ENCODE measurements at places on chromosomes 6 and 20.
A peak's percentile ranks its signal among the peaks of the same experiment; 100 is the strongest.

GRCh38 chr6:168953461-168953860 lies 300.2 kb downstream of the THBS2 start:
- DNase-seq, result no peak

DNA sequence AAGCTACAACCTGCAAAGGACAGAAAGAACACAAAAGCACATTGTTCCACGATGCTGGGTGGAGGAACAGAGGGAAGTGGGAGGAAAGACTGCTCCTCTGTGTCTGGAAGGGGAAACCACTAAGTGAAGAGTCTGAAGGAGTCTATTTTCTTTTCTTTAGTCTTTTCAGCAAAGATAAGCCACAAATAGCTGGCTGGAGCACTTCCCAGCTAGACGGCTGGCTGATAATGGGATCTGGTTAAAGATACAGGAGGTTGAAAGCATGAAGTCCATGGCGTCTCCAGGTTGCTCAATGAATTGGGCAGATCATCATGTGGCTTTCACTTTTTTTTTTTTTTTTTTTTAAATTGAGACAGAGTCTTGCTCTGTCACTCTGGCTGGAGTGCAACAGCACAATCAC lies 154.0 kb upstream of the KCNG1 start:
- DNase-seq, result no peak

GRCh38 chr6:160735523-160735922 lies 33.5 kb downstream of the PLG start:
- DNase-seq, result no peak

- DNase-seq, result no peak
Observed at GRCh38 chr6:4487538-4487937, 288.7 kb upstream of the CDYL start.

DNA sequence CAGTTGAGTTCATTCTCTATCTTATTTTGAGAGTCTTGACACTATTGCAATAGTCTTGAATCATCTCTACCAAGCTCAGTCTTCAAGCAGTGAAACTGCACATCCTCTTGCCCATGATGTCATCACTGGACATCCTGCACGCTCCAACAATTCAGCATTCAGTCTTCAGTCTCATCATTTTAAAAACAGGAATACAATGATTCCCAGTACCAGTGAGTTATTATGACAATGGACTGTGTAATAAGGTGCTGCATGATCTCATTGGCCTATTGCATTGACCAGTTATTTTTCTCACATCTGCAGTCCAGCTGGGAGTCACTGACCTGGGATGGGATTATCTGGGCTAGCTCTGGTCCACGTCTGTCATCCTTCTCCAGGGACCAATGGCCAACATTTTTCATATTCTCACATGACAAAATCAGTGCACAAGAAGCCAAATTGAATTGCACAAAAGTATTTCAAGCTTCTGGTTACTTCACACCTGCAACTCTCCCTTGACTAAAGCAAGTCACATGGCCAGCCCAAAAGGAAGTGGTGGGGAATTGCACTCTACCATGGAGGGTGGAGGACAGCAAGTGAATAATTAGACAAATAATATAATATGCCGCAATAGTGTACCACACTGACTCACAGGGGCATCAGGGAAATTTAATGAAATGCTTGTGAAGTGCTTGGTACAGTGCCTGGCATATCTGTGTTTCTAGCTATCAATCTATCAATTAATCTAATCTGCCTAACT lies 6.4 kb upstream of the CST2 start:
- no peak for DNase-seq

DNA sequence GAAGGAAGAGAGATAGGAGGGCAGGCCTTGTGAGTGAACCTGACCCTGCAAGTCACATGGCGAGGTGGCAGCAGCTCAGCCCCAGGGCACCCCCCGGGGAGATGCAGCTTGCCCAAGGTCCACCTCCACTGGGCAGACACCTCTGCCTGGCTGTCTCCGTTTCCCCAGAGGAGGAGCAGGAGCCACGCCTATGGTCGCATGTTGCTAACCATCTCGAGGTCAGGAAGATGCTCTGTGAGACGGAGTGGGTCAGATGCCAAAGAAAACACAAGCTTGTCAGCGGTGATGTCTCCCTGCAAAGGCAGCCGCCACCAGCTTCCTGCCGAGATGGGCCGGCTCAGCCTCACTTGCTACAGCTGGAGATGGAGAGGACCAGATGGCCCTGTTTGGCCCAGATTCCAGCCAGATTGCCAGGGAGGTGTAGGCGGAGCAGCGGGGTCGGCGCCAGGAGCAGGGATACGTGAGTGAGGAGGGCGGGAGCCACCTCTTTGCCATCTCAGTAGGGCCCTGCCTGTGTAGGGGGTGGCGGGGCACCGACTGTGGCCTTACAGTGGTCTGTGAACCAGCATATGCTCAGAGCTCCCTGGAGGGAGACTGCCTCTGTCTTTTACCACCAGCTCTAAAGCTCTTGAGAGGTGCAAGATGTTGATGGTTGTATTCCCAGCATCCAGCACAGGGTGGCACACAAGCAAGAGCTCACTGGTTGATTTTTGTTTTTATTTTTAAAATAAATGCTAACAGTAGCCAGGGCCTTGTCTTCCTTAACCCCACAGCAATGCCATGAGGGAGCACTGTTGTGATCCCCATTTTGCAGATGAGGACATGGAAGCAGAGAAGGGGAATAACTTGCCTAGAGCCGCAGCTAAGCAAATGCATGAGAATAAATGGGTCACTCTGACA lies 42.9 kb upstream of the FAM83D start:
- DNase-seq, result peak; percentile 43

DNA sequence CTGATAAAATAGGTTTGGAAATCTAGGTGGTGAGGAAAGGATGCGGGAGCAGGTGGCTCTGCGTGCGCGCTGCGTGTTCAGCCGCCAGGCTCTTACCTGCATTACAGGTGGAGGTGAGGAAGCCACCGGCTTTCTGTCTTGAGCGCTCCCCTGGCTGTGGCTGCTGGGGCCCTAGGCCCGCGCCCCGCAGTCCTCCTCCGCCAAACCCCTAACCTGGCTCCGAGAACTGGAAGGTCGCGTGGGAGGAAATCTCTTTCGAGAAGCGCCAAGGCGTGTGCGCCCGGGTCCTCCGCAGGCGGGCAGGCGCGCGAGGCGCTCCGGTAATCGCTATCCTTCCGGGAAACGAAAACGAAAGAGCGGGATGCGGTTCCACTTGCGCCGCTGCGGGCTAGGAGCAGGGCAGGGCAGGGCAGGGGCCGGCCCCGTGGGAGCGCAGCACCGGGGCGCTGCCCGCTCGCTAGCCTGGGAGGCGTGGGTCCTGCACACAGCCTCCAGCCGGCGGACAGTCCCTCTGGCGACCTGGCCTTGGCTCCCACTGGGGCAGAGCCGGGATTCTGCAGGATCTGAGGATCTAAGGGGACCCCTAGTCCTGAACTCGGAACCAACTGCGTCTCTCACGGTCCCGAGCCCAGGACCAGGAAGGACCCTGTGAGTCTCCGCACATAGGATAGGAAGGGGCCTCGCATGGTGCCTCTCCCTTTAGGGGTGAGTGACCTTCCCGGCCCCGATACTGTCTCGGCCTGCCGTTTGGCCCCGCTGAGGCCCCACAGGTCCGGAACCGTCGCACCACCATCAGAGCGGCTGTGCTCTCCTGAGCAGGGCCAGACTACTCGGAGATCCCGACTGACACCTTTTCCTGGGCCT lies at the start of gene ETV7:
Gene ETV7, minus strand, starts transcription at position 230 of the 864 bp plus-strand sequence. Its CDS starts 128 bp downstream, at position 102.
- peak; percentile 42 for DNase-seq

- no peak for DNase-seq
Observed at GRCh38 chr20:19876828-19877460, 118.9 kb downstream of the RIN2 start.

- no peak for DNase-seq
Observed at GRCh38 chr20:50017576-50018248, 34.9 kb downstream of the SNAI1 start.

DNA sequence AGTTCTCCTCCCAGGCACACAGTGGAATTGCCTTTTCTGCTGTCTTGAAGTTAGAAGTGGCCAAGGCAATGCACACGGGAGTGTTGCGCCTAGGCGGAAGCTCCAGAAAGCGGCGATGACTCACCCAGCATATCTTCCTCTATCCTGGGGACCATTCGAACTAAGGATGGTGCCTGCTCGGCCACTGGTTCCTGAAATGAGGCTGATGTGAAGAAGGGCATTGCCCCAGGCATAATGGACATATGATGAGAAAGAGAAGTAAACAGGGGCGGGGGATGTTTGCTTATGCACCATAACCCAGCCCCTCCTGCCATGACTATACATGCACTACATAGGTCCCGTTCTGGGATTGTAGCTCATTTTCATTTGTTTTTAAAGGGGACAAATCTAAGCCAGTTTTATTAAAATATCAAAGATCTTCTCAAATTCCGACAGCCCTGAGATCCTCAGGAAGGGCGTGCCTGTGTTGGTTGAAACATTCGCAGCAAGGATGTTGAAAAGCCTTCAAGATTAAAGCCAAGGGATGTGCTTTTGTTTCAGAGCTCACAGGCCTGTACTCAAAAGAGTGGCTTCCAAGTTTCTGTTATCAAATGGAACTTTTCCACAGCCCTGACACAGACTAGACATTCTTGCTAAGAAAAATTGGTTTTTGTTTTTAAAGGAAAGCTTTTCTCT lies 218.5 kb downstream of the LY86 start:
- no peak for DNase-seq

GRCh38 chr6:31690231-31691077 lies 9.6 kb upstream of the LY6G5C start:
- DNase-seq, result no peak

- DNase-seq, result peak; percentile 48
Observed at GRCh38 chr6:149566410-149567193, 427 bp downstream of the GINM1 start.

GRCh38 chr6:14858808-14859207 lies 387.1 kb upstream of the JARID2 start:
- DNase-seq, result no peak

DNA sequence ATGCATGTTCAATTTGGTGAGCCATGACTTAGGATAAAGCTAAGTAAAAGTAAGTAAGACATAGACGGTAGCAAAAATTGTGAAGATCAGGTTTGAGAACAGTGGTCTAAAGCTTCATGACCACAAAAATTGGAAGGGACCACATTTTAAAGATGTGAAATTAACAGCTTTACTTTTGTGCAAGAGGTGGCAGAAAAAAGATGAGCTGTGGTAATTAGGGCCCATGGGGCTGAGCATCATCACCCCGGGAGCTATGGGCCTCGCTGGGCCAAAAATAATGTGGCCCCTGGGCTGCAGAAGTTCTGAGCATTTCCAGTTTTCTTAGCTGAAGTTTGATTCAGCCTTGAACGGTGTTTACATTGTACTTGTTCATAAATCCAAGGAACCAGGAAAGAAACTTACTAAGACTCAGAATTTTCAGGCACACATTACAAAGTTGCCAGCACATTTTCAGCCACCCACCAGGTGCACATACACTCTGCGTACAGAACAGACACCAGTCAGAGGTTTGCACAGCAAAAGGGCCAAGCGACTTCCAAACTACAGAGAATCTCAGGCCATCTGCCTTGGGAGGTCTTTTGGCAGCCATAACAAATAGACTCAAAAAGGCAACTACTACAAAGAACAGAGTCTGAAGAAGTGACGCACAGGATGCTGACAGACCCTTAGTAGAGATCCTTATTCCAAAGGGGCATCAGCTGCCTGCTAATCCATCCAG lies 57.7 kb downstream of the CSE1L start:
- DNase-seq, result no peak

- no peak for DNase-seq
Observed at GRCh38 chr6:168712993-168713392, 272.0 kb downstream of the SMOC2 start.

DNA sequence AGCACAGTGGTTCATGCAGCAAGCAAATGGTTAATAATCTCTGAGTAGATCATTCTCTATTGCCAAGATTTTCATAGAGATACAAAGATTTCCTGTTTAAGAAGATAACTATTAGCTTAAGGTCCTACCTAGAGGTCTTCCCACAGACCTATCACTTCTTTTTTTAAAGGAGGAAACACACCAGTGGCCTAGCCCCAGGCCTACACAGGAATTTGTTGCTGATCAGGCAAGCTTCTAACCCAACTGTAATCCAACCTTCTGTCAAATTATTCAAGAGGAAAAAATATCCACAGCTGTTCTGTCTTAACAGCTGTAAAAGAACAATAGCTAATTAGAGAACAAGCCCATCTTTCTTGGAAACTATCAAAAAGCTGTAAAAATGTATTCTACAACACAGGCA lies 332.8 kb downstream of the BTBD9 start:
- DNase-seq, result no peak

DNA sequence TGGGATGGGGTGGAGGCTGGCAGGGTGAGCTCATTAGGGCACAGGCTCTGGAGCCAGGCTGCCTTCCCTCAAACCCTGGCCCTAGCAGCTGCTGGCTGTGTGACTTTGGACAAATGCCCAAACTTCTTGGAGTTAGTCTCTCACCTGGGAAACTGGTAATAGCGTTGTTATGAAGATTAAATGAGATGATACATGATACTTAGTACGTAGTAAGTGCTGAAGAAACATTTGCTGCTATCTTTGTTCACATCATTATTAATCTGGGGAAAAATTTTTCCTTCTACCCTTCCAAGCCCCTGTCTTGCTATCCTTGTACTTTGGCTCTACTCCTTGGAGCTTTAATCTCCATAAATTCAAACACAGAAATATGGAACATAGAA lies 22.3 kb upstream of the PPARD start:
- DNase-seq, result no peak

GRCh38 chr20:23627501-23627900 lies 10.3 kb downstream of the CST3 start:
- no peak for DNase-seq

DNA sequence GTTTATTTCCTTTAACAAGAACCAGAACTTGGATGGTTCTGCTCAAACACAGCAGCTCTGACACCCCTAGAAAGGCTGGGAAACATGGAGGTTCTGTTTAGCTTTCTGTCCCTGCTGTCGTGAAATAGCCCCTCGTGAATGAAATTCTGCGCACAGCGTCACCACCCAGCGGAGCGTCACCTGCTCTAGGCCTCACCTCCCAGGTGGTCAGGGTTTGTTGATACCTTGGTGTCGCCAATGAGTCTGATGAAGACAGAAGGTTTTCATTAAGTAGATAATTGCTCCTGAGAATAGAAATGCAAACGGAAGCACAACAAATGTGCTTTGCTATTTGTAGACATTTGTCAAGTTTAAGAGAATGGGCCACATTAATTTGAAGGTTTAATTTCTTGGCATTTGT lies 135.1 kb downstream of the EDN3 start:
- DNase-seq, result no peak

DNA sequence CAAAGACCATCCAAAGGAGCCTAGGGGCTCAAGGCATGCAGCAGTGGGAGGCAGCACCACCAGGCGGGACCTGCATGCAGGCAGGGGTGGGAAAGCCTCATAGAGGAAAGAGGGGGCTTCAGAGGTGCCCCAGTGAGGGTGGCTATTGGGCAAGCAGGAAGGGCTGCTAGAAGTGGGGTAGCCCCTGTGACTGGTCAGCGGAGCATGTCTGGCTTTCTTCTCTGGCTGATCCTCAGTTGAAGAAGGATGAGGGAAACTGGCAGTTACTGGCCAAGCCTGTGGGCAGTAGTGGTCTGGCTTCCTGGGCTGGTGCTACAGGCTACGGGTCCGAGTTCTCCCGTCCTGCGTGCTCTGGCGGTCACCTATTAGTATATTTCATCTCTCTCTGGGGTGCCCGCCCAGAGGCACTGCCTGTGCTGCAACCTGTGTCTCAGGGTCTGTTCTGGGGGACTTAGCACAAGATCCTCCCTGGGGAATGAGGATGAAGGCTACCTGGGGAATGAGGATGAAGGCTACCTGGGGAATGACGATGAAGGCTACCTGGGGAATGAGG lies 35.9 kb upstream of the CST7 start:
- DNase-seq, result no peak

All from EH (cell line).